Stimulated activated CD4-positive, alpha-beta T cell treated with anti-CD3 and anti-CD28 coated beads, TNF-alpha, amount 100 ng/mL, for 1 hour (primary cell): ENCODE measurements at places on chromosomes 16 and 17.

- DNase-seq = no peak
Observed at GRCh38 chr16:85428899-85429775, 184.0 kb upstream of the GSE1 start.

GRCh38 chr16:8571061-8571596 is 19.2 kb downstream of the TMEM114 start:
- DNase-seq = no peak

GRCh38 chr16:5903153-5903552 is 805.6 kb upstream of the EEF2KMT start:
- DNase-seq = no peak

GRCh38 chr17:45132572-45133463 is 503 bp upstream of the PLCD3 start:
- DNase-seq = no peak

DNA sequence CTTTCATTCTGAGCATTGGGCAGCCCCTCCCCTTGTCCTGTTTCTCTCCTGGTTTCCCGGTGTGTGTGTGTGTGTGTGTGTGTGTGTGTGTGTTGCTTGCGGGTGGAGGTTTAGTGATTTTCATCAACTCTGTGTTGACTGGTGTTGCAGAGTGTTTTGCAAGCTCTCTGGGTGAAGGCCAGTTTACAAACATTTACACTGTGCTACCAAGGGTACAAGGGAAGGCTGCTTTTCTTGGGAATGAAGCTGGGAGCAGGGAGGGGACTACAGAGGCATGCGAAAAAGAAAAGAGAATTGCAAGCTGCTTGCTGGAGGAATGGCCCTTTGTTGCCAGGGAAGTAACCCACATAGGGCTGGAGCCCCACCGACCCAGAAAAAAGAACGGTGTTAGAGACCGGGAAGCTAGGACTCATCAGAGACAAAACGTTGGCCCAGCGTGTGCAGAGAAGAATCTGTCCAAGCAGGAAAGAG is 29.6 kb downstream of the HS3ST3B1 start:
- DNase-seq = no peak

DNA sequence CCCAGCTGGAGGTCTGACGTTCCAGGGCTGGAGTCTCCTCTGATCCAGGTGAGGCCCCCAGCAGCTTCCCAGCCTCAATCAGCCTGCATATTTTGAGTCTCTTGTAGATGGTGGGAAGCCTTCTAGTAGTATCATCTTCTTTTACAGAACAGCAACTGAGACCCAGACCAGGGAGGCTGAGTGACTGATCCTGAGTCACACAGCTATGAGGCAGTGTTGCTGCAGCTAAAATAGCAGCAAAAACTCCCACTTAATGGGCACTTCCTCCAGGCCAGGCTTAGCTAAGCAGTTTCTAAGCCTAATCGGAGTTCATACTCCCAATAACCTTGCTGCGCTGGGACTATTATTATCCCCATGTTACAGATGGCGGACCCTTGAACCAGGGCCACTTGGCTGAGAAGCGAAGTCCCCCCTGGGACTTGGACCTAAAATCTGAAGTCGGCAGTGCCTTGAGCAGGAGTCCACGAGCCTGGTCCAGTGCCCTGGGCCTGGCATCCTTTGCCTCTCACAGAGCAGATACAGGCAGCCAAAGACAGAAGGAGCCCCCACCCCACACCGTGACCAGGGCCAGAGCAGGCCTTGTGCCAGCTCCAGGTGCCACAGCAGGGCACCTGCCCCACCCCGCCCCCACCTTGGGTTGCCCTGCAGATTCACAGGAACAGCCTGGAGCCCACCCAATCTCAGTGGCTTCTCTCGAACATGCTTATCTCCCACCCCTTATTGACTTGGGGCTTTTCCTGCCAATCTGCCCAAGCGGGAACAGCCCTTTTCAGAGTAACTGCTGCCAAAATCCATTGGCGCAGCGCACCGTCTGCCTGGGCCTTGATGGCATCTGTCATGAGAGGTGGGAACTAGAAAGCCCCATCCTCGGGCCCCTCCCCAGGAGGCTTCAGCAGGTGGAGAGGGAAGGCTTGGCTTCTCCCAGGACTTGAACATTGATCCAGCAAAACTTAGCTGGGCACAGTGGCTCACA is 65.1 kb downstream of the SOCS1 start:
- no peak for DNase-seq

GRCh38 chr17:38703742-38704605 is 1.1 kb upstream of the MLLT6 start:
- DNase-seq = peak; percentile 30

DNA sequence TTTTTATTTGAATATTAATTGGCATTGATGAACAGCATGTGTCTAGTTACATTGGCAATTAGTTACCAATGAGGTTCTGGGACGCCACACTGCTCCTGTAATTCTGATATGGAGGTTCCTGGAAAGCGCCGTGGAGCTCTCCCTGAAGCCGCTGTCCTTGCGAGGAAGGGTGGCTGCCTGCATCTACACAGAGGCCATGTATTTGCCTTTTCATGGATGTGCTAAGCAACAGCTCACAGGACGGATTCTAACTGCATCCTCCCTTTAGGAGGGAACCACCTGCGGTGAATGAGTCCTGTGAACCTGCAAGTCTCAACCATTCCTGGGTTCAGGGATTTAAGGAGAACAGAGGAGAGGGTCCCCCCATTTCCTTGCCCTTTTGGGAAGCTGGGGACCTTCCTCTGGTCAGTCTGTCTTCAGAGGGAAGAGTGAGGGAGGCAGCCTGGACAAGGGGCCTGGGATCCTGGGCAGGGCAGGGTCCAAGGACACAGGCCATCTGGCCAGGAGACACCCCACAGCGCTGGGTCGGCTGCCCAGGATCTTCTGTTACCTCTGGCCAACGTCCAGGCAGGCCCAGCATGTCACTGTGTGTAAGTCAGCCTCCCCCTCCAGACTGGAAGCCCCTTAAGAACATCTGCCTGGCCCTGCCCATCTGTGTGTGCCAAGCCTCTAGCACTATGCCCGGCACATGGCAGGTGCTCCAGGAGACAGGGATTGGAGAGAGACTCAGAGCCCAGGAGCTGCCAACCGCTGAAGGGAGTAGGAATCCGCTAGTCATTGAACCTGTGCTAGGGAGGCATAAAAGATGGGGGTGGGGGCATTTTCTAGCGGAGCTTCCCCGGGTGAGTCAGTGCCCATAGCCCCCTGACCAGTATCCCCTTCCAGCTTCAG is 314.1 kb upstream of the TNRC6C start:
- DNase-seq = no peak

- DNase-seq = no peak
Observed at GRCh38 chr16:8869212-8869987, 594 bp upstream of the CARHSP1 start.

- DNase-seq = no peak
Observed at GRCh38 chr17:8875957-8876356, 8.5 kb upstream of the PIK3R6 start.

- DNase-seq = no peak
Observed at GRCh38 chr17:2138318-2138717, 83.4 kb downstream of the HIC1 start.

DNA sequence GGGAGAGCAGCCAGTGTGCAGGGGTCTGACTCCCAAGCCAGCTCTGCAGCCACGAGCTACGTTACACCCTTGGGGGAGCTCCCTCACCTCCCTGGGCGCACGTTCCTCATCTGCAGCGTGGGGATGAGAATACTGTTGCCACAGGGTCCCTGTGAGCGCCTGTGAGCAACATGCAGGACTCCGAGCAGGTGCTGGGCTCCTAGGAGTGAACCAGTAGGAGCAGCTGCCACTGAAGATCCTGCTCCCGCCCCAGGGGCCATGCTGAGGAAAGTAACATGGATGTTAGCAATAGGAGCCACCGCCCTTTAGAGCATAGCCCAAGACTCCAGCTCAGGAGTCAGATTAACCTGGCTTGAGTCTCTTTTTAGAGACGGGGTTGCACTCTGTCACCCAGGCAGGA is 15.9 kb downstream of the DNAAF1 start:
- DNase-seq = no peak

GRCh38 chr17:67773246-67773645 is 52.1 kb upstream of the BPTF start:
- DNase-seq = no peak

DNA sequence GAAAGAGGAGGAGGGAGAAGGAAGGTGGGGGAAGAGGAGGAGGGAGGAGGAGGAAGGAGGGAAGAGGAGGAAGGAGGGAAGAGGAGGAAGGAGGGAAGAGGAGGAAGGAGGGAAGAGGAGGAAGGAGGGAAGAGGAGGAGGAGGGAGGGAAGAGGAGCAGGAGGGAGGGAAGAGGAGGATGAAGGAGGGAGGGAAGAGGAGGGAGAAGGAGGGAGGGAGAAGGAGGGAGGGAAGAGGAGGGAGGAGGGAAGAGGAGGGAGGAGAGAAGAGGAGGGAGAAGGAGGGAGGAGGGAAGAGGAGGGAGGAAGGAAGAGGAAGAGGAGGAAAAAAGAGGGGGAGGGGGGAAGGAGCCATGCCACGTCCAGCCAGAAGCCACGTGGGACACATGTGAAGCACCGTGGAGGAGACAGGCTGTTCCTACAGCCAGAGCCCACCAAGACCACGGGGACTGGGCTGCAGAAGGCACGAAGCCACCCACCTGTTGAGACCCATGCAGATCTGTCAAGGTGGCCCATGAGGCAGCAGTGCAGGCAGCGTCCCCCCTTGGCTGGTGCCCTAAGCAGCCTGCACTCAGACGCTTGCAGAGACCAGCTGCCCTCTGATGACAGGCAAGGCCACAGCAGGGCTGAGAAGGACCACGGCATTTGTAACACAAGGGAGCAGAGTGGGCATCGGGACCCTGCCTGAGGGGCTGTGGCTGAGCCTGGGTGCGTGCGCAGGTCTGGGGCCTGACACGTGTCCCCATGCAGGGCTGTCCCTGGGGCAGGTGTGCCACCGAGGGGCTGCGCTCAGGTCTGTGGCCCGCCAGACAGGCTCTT is 10.3 kb downstream of the NDUFAF8 start:
- no peak for DNase-seq

- no peak for DNase-seq
Observed at GRCh38 chr16:50038756-50039529, 13.9 kb downstream of the CNEP1R1 start.

DNA sequence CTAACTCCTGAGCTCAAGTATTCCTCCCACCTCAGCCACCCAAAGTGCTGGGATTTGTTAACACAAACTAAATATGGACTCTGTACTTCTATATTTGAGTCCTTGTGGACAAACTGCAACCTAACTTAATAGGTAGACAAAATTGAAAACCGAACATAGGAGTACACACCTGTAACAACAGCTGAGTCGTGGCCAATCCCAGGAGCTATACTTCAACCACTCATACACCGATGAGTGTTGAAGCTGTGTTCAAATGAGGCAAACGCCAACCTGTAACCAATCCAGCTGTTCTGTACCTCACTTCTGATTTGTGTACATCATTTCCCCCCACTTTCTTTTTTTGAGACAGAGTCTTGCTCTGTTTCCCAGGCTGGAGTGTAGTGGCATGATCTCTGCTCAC is 471.5 kb upstream of the C16orf82 start:
- no peak for DNase-seq

GRCh38 chr17:42895185-42895555 is 5.4 kb upstream of the G6PC1 start:
- DNase-seq = no peak

DNA sequence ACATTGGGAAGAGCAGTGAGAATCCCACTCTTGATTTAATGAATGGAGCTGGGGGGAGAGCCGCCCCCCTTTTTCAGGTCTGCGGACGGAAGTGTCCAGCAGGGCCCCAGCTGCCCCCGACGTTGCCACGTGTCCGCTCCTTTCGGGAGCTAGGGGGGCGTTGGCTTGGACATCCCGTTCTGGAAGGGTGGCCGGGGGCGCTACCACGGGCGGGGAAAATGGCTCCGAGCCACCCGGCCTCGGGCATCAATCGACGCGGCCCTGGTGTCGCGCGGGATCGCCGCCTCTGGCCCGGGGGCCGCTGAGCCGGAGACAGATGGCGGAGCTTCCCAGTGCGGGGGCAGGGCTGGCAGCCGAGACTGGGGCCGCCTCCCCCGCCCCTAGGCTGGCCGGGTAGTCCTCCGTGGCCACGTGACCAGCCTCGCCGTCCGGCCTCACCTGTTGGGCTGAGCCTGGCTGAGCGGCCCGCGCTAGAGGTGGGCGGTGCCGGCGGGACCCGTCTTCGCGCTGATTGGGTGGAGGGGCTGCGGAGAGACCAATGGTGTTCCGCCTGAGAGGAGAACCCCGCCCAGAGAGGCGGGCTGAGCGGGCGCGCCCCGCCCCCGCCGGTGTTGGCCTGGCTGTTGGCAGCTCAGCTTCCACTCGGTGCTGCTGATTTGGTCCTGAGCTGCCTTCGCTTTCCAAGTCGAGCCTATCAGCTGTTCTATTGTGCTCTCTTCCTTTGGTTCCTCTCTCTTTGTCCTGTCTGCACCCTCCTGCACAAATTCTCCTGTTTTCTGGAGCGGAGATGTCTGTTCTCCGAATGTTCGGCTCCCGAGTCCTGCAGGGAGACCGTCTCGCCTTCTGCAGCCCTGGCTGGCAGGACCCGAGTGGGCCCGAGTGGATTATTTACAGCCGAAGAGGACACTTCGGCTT is 8.3 kb downstream of the HS3ST3B1 start:
- DNase-seq = peak; percentile 77

DNA sequence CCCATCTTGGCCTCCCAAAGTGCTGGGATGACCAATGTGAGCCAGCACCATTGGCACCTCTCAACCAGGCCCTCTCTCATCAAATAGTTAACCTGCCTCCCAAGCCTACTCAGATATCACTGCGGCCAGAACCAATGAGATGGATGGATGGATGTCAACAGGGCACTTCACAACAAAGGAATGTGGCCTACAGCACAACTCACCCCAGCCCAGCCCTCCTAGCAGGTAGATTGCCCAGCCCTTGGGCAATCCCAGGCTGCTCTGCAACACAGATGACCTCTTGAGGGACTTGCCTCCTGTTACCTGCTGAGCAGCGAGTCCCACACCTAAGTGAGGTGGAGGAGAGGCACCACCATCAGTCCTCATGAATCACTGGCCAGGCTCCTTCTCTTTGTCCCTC is 22.6 kb upstream of the KIFC3 start:
- DNase-seq = no peak

GRCh38 chr17:49397586-49397985 is 17.1 kb downstream of the PHB1 start:
- no peak for DNase-seq

DNA sequence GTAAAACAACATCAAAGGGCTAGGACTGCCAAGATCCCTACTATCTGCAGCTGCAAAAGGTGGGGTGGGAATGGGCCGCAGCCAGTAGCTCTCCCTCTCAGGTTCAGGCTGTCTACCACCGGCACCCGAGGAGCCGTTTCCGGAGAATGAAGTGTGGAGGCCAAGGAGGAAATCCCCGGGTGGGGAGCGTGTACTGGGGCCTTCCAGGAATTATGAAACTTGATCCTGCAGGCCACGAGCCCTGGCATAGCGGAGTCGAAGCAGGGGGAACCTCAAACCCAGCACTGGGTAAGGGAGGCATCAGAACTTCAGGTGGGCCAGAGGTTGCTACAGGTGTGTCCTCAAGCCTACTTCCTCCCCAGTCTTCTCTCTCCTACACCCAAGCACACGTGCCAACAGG is 5.1 kb downstream of the INPP5K start:
- DNase-seq = no peak

DNA sequence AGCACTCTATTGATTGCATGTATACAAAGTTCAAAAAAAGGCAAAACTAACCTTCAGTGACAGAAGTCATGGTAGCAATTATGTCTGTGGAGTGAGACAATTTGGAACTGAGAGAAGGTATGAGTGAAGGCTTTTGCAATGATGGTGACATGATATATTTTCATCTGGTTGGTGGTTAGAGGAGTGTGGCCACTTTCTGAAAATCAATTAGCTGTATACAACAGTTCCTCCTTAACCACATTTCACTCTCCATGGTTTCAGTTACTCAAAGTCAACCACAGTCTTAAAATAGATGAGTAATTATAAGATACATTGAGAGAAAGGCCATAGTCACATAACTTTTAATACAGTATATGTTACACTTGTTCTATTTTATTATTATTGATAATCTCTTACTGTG is 26.2 kb downstream of the ADAMTS18 start:
- no peak for DNase-seq

GRCh38 chr17:56595831-56596690 is 2.6 kb downstream of the NOG start:
- no peak for DNase-seq
